ENCODE measurements at places on chromosomes 6 and 20.

GRCh38 chr6:160348223-160349019, at the start of gene SLC22A3:
TSS of gene SLC22A3 (plus strand) at chr6:160348378. CDS start at chr6:160348420, 42 bp downstream.
- no peak for DNase-seq

GRCh38 chr20:38935967-38936407, 9.8 kb downstream of the FAM83D start:
- no peak for DNase-seq

DNA sequence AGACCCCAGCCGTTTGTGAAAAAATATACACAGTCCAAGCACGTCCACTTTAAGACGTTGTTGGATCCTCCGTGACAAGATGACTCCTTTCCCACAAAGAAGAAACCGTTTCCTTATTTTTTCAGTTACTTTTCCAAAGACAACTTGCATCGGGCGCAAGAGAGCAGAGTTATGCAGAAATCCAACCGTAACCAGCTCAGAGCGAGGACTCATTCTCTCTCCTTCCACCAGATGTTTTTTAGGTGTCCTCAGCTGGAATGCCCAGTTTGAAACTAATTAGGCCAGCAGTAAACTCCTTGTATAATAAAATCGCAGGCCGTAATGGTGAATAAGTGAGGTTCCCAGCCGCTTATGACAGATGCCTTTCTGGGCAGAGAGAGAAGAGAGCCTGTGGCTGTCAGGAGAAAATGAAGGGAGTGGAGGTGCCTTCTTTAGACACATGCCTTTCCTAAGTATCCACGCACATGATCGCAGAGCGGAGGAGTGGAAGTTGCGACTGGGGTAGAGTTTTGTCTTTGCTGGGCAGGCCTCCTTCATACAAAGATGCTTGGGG, 2.8 kb downstream of the EYA2 start:
- no peak for DNase-seq

- DNase-seq: no peak
Measured at GRCh38 chr6:157374889-157375443, 6.0 kb upstream of the ZDHHC14 start.

DNA sequence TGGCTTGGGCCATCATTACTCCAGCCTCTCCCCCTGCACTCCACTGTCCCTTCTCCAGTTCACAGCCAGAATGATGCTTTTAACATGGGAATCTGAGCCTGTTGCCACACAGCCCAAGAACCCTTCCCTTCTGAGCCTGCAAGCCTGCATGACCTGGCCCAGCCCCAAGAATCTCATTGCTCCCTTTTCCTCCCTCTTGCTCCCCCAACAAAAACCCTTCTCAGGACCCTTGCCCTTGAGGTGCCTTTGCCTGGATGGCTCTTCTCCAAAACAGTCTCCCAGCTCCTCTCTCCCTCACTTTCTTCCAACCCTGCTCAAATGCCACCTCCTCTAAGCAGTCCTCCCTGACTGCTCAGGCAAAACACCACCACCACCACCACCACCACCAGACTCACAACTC, 157.2 kb downstream of the ANKRD60 start:
- DNase-seq: no peak

GRCh38 chr20:56986931-56987720, 279.3 kb downstream of the BMP7 start:
- DNase-seq: no peak

- DNase-seq: no peak
Measured at GRCh38 chr6:145071836-145072235, 663.5 kb downstream of the EPM2A start.

GRCh38 chr20:21280522-21281016, 22.6 kb upstream of the XRN2 start:
- DNase-seq: no peak

GRCh38 chr20:42494290-42494689, 695.4 kb downstream of the PTPRT start:
- DNase-seq: no peak

- no peak for DNase-seq
Measured at GRCh38 chr6:170166511-170167122, 124.3 kb downstream of the DLL1 start.

GRCh38 chr6:164398647-164399046, 910.8 kb downstream of the C6orf118 start:
- DNase-seq: no peak

GRCh38 chr6:46776070-46776712, 17.0 kb upstream of the MEP1A start:
- DNase-seq: no peak

- no peak for DNase-seq
Measured at GRCh38 chr20:4898282-4899244, 102.7 kb downstream of the SLC23A2 start.

DNA sequence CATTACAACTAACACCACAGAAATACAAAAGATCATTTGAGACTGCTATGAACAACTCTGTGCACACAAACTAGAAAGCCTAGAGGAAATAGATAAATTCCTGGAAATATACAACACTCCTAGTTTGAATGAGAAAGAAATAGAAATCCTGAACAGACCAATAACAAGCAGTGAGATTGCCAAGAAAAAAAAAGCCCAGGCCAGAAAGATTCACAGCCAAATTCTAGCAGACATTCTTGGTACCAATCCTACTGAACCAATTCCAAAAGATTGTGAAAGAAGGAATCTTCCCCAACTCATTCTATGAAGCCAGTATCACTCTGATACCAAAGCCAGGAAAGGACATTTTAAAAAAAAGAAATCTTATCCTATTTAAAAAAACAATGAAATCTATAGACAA, 7.0 kb upstream of the CDK19 start:
- DNase-seq: no peak

- no peak for DNase-seq
Measured at GRCh38 chr6:92810913-92811312, 608.4 kb downstream of the EPHA7 start.

DNA sequence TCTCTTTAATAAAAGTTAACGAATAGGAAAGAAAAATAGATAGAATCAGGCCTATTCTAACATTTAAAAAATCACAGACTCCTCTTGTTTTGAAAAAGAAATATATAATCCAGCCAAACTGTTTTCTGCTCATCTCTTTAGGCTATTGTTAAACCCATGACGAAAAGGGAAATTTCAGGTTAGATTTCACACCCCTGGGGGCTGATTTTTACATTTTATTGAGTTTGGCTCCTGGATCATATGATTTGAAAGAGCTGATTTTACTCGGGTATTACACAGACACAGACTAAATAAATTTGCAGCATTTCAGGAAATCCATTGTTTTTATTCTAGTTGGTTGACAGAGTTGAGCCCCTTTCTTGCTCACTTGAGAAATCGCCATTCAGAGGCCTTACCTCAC, 135.8 kb upstream of the HMGCLL1 start:
- DNase-seq: no peak

- DNase-seq: no peak
Measured at GRCh38 chr6:100210137-100211117, 216.4 kb upstream of the MCHR2 start.

GRCh38 chr6:79813143-79813850, 134.1 kb downstream of the ELOVL4 start:
- no peak for DNase-seq

GRCh38 chr20:62955519-62956386, 3.2 kb downstream of the SLC17A9 start:
- DNase-seq: no peak

DNA sequence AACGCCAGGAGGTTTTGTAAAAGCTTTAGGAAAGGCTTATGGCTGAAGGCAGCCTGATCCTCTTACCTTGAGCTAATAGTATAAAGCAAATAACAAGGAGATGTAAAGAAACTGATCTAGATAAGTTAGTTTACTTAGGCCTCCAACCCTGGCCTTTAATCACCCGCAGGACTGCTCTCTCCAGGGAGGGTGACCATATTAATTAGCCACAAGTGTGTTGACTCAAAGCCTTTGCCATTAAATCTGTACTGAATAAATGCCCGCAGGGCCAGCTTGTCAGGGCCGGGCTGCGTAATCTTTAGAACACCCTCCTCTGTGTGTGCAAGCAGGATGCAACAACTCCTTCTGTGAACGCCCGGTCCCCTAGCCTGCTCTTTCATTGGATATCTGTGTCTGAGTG, 6.1 kb upstream of the PRSS16 start:
- DNase-seq: no peak

DNA sequence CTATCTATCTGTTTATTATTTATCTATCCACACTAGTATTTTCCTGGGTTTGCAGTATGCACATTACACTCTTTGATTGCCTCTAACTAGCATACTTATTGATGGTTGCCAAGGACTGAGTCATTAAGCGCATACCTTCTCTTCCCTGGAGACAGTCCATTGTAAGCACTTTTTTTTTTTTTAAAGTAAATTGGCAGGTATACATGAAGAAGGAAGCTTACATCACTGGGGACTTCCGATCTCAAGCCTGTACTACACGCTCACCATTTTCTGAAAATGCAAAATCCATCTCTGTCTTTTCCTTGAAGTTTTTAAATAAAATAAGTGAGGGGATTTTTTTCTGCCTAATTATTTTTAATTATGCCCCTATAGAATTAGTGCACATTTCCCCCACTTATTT, 63.5 kb downstream of the HMGN3 start:
- DNase-seq: no peak

DNA sequence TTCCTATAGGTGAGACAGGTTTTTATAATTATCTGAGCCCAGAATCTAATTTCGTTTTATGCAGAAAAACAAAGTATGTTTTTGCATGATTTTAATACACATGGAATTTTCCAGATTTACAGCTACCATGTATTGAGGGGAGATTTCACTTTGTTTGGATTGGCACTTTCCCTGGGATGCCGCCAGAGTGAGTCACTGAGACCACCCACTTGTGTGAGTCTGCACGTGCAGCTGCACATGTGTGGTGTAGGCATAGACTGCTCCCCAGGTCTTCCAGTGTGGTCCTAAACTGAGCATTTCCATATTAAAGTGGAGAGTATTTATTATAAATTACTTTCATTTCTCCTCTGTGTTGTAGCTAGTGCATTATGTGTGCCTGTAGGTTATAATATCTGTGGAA, 186.8 kb downstream of the UBE3D start:
- DNase-seq: no peak

DNA sequence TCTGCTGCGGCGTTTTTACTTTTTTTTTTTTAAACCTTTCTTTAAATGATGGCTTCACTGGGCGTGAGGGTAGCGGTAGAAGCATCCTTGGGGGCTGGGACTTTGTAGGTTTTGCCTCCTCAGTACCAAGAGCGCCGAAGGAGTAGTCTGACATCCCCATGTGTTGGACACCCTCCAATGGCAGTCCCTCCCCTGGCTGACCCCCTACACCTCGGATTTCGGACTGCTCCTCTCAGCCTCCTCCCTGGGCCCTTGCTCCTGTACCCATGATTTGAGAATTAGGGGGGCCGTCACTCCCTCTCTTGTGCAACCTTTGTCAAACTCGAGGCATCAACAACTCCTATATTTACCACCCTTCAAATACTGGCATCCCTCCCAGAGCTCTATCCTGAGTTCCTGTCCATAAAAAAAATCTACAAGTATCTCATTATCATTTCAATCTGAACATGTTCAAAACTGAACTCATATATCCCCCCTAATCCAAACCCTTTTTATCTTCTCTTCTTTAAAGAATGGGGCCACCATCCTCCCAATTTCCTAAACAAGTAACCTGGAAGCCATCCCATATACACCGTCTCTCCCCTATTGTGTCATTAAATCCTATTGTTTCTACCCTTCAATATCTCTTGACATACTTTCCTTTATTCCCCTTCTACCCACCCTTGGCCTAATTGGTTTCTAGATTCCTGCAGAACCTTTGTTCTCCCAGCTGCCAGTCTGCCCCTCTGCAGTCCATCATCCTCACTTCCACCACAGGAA, 1.2 kb upstream of the ARFGEF3 start:
- DNase-seq: no peak

DNA sequence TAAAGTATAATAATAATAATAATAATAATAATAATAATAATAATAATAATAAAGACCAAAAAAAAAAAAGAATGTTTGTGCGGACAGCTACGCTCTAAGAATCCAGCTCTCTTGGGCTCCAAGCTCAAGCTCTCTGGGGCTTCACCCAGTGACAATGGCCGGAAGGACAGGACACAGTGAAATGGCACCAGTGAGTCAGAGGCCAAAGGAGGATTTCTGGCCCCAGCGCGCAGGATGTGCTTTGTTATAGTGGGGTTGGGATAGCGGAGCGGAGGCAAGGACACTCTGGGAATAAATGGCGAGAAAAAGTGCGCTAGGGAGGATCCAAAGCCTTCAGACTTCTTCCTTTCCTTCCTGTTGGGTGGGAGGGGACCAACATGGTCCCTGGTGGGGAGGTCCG, 38.2 kb downstream of the HLA-A start:
- DNase-seq: no peak

- no peak for DNase-seq
Measured at GRCh38 chr6:140462076-140462452, 1087.6 kb upstream of the CITED2 start.

DNA sequence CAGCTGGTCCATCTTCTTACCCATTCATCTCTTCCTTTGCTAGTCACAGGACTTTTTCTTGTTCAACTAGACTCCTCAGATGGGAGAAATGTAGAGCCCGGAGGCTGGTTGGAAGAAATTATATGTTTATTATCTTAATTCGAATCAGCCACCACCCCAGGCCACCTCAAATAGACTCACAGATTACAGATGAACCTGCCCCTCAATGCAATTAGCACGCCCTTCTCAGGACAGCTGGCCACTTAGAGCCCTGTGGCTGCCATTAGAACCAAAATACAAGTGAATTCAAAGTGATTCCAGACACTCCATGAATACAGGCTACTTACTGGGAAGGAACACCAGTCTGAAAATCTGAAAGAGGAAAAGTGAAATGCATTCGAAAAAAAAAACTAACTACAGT, 176.4 kb downstream of the MAFB start:
- DNase-seq: no peak

DNA sequence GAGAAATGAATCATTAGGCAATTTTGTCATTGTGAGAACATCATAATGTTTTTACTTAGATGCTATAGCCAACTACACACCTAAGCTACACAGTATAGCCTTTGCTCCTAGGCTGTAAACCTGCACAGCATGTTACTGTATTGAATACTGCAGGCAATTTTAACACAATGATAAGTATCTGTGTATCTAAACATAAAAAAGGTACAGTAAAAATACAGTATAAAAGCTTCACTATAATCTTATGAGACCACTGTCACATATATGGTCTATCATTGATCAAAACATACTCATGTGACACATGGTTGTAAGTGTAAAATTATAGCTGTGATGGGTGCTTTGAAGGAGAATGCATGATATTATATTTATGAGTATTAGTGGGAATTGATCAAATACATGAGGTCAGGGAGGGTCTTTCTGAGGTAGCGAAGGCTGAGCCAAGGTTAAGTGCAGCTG, 29.2 kb upstream of the CCN2 start:
- no peak for DNase-seq

GRCh38 chr20:37804584-37805566, 98.1 kb upstream of the VSTM2L start:
- no peak for DNase-seq

DNA sequence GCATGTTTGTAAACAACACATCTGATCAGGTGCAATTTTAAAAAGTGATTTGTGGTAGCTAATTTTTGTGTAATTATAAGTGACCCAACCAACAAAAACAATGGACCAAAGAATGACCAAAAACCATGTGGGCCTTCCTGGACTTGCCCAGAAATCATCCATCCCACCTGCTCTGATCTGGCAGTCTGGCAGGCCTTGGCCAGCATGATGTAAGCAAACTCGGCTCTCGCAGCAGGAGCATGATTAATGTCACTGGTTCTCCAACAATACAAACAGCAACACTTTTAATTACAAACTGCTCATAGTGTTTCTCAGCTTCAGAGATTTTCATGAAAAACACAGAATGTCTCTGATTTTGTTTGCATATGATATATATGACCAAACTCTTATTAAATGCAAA, 16.1 kb downstream of the TP53INP2 start:
- no peak for DNase-seq

- DNase-seq: no peak
Measured at GRCh38 chr6:10082385-10082784, 332.5 kb downstream of the TFAP2A start.

- no peak for DNase-seq
Measured at GRCh38 chr20:62297449-62298227, 5.2 kb upstream of the ADRM1 start.

All from effector memory CD4-positive, alpha-beta T cell (primary cell).